T1000 (cell line): ENCODE measurements at places on chromosomes 12 and 14.

- no peak for DNase-seq
These were observed 2.3 kb downstream of the TM9SF1 start for GRCh38 chr14:24192933-24193332.

- DNase-seq: no peak
These were observed 176.4 kb downstream of the GRIN2B start for GRCh38 chr12:13805041-13805440.

- no peak for DNase-seq
These were observed 80.6 kb upstream of the DICER1 start for GRCh38 chr14:95237958-95238340.

- DNase-seq: peak; percentile 11
These were observed 113.8 kb upstream of the FOXG1 start for GRCh38 chr14:28652782-28653181.

GRCh38 chr14:34058510-34058909 is 107.6 kb upstream of the EGLN3 start:
- DNase-seq: no peak

DNA sequence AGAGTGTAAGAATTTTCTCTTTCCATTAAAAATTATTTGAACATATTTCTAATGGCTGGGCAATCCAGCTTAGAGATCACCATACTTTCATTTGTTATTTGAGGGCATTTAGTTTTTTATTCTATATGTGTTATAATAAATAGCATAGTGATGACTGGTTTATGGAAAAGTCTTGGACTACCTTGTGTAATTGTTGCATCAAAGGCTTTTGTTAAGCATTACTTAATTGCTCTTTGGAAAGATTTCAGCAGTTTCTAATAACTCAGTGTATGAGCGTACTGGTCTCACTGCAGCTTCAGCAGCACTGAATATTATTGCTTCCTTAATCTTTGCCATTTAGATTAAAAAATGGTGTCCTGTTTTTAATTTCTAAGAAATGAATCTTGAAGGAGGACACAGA is 22.8 kb downstream of the TMEM19 start:
- DNase-seq: no peak

- no peak for DNase-seq
These were observed 26.1 kb downstream of the TPCN1 start for GRCh38 chr12:113247123-113248050.

GRCh38 chr14:104107611-104108569 is 22.4 kb downstream of the ASPG start:
- DNase-seq: no peak

DNA sequence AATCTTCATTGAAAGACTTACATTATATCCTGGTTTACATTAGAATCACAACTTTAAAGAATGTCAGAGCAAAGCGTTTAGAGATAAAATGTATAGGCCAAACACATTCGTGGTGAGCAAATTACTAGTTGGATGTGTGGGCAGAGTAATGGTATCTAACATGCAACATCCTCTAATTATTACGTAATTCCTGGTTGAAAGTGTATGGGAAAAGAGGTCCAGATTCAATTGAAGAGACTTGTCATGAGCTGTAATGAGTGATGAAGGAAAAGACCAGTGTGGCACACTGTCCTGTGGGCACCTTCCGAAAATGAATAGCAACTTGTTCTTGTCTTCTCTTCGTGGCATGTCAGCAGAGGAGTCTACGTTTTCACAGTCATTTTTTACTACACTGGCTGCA is 192.8 kb downstream of the LRIG3 start:
- DNase-seq: no peak

DNA sequence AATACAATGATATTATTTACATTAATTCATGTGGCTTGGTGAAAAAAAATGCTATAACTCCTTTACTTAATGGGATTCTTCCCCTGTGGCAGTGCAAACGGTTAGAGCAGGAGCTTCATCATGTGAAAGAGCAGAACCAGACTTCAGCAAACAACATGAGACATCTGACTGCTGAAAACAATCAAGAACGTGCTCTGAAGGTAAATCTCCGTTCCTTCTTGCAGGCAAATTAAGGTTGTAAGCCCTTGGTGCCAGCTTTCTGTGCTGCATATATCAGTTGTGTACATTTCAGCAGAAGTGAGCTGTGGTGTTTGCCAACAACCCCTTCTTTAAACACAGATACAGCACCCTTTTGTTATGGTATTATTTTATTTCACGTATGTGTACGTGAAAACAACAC is 171.7 kb downstream of the MIPOL1 start:
- no peak for DNase-seq

- no peak for DNase-seq
These were observed 268.5 kb downstream of the FOXG1 start for GRCh38 chr14:29035134-29035533.

- no peak for DNase-seq
These were observed 4.2 kb downstream of the TBK1 start for GRCh38 chr12:64456119-64456518.

DNA sequence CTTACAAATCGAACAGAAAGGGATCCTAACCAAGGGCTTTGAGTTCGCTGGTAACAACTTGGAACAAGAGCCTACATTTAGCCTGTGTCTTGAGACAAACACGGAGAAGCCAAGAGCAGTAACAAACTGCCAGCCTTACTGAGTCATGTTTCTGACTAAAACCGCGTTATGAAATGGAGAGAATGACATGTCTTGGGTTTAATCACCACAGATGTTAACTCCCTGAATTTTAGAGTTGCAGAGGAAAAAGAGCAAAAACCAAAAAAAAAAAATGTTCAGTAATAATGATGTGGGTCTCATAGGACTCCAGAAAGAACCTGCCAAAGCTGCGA is 1.0 kb downstream of the BLTP3B start:
- peak; percentile 9 for DNase-seq

GRCh38 chr12:105748806-105749600 is 389.8 kb downstream of the NUAK1 start:
- no peak for DNase-seq

- no peak for DNase-seq
These were observed 230.1 kb downstream of the FOXN3 start for GRCh38 chr14:89186856-89187376.

- DNase-seq: no peak
These were observed 290.7 kb upstream of the TMPO start for GRCh38 chr12:98224584-98225221.

DNA sequence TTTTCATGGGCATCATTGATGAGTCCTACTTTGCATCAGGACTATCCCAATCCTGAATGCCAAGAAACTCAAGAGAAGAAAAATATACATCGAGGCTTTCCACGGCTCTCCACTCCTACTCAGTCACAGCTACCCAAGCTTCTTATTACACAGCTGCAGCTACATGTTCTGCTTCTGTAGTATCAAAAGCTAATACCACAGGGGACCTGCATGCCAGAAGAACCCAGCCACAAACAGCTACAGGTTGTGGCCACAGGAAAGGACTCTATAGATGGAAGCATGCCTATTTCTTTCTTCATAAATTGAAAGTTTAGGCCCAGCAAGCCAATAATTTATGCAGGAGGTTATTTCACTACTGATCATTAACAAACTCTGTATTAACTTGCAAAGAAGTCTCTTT is 209.7 kb upstream of the EGLN3 start:
- no peak for DNase-seq

GRCh38 chr12:26857465-26858176 is 24.6 kb upstream of the ITPR2 start:
- no peak for DNase-seq

DNA sequence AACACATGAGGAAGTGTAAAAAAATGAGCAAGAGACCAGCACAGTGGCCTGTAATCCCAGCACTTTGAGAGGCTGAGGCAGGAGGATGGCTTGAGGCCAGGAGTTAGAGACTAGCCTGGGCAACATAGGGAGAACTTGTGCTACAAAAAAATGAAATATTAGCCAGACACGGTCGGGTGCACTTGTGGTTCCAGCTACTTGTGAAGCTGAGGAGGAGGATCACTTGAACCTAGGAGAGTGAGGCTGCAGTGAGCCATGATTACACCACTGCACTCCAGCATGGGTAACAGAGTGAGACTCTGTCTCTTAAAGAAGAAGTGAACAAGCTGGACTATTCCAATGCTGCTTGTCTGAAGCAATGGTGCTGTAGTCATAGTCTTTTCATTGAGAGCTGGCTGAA is 36.3 kb upstream of the MAP3K9 start:
- no peak for DNase-seq

DNA sequence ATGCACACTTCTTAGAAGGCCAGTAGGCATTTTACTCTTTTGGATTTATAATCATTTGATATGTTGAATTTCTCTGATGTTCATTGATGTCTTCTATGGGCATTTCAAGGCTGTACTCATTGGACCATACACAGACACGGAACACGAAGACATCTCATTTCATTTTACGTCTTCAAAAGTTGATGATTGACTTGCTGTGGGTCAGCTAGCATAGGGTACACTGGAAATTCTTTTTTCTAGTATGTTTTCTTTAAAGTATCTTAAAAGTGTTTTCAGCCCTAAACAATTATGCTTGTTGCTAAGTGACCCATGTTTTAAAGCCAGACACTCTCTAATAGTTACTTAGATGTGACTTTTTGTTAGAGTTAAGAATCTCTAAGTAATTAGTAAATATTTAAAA is 16.3 kb downstream of the TRHDE start:
- DNase-seq: no peak

DNA sequence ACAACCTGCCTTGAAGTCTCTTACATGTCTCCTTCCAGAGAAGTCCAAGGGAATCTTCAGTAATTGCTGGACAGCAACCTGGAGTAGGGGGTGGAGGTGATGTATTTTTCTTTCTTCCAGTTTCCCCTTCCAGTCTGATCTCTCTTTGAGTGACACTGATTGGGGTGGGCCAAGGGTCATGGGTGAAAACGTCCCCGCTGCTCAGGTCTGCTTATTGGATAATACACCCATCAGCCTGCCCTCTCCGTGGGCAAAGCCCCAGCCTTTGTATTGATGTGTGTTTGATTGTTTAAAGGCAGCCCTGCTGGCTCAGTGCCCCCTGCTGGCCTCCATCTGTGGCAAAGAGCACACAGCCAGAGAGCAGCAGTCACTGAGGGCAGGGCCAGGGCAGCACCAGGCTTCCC is 35.7 kb upstream of the ATP2A2 start:
- DNase-seq: no peak

- DNase-seq: no peak
These were observed 199.2 kb downstream of the MSRB3 start for GRCh38 chr12:65477721-65478120.

GRCh38 chr14:31505411-31505810 is 17.6 kb upstream of the GPR33 start:
- DNase-seq: no peak

GRCh38 chr14:68604361-68604730 is 188.5 kb downstream of the ZFP36L1 start:
- no peak for DNase-seq

- DNase-seq: no peak
These were observed 485.6 kb downstream of the LRIG3 start for GRCh38 chr12:58434726-58435125.

DNA sequence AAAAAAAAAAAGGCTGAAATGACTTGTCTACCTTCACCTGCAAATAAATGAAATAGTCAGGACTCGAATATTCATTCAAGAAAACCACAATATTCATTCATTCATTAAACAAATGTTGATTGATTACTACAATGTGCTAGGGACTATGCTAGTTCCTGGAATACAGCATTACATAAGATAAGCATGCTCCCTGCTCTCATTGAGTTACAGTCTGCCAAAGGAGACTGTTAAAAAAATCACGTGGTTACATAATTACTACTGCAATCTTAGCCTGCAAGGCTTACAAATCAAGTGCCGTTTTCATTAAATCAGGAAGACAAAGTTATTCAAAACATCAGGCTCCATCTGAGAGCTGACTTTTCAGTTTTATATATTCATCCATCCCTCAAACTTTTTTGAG is 70.4 kb upstream of the RIC8B start:
- no peak for DNase-seq

DNA sequence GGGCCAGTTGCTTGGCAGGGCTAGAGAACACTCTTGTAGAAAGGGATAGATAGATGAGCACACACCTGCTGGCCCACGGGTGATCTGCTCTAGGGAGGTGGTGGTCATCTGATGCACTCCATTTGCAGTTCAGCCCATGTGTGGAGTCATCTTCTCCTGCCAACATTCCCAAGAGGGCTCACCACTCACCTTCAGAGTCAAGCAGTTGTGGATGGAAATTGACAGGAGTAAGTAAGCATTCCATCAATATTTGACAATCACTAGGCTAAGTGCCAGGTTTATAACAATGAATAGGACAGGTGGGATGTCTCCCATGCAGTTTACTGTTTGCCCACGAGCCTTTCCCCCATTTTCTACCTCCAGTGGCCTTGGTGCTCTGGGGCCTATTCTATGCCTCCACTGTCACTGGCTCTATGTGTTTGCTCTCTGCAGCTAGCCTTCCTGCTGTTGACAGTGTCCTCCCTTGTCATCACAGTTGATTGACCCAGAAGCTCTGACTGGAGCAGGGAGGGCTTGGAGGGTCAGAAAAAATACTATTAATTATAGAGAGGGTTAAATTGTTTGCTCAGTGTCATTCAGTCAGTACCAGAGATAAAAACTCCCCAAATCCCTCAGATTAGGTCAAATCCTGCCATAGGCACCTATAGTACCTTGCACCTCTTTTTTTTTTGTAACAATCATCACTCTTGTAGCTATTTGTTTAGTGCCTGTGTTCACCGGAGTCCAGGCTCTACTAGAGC is 134.6 kb upstream of the PZP start:
- no peak for DNase-seq

DNA sequence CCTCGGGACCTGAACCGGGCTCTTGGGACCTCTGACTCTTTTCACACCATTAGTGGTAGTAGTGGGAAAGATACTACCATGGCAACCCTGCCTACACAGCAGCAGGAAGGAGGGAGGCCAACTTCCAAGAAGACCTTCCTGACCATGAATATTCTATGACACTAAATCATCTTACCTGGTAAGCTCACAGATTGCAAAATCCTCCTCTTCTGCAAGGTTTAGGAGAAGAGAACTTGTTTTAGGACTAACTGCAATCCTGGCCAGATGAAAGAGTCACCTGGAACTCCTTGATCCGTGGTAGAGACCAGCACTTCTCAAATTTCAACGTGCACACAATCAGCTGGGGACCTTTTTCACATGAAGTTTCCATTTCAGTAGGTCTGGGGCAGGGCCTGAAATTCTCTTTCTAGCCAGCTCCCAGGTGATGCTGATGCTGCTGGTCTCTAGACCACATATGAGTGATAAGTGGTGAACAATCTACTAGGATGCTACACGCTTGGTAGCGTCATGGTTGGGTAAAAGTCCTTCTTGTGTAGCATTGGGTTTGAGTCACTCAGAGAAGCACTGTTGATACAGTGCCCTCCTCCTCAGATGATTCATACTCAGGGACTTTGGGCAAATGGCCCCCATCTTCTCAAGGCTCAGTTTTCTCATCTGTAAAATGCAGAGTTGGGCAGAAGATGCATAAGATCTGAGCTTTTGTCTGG is 35.6 kb upstream of the FICD start:
- DNase-seq: no peak

GRCh38 chr12:21428241-21428640 is 9.2 kb upstream of the PYROXD1 start:
- no peak for DNase-seq

- DNase-seq: no peak
These were observed 45.4 kb downstream of the DUSP6 start for GRCh38 chr12:89306827-89307473.

GRCh38 chr12:100031836-100032235 is 47.1 kb upstream of the ANKS1B start:
- no peak for DNase-seq

GRCh38 chr12:8677362-8677761 is 14.7 kb upstream of the MFAP5 start:
- DNase-seq: no peak
